ENCODE measurements at places on chromosomes 1 and 21.

DNA sequence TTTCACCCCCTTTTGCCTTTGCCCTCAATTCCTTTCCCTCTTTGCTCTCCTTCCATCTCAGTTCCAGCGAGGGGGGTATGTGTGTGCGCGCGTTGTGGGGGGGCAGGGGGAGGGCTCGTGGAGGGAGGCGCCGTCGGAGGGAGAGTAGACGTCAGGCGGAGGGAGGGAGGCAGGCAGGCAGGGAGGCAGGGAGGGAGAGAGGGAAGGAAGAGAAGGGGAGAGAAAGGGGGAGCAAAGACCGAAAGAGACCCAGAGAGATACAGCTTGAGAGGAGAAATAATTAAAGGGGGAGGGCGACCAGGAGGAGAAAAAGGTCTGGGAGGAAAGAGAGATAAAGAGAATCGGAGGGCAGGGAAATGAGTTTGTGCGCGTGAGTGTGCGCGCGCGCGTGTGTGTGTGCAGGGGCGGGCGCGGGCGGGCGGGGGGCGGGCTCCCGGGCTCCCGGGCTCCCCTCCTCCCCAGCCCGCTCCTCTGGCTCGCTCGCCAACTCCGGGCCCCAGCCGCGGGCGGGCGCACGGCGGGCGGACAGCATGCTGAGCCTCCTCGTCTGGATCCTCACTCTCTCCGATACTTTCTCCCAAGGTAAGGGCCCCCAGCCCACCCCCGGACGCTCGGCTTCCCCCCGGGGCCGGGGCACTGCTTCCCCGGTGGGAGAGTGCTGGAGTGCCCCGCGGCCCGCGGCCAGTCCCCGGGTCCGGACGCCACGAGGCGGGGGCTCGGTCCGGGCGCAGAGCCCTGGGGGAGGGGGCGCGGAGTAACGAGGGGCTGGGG is at the start of gene KIRREL1:
TSS of gene KIRREL1 (plus strand) at position 499 of the 771 bp plus-strand sequence. CDS start at position 531, 32 bp downstream.
- DNase-seq = peak; percentile 81

DNA sequence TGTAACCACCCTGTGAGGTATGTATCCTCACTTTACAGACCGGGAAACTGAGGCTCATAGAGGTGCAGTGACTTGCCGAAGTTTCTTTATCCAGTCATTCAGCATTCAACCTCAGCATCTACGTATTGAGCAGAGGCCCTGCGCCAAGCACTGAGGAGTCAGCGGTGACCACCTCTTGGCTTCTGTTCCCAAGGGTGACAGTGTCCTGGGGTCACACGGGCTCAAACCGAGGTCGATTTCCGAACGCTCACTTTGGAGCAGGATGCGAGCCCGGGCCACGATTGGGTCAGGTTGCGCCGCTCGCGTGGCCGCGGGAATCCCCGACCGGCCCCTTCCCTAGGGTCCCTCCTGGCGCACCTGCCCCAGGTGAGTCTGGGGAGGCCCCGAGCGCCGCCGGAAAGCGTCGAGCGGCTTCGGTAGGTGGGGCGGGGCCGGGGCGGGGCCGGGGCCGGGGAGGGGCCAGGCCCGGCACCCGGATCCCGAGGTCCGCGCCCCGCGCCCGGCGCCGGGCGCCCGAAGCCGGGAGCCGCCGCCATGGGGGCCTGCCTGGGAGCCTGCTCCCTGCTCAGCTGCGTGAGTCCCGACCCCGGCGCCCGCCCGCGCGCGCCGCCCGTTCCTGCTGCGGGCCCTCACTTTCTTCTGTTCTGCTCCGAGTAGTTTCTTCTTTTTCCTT is at the start of gene SERINC2:
TSS of gene SERINC2 (plus strand) at position 482 of the 673 bp plus-strand sequence. CDS start at position 535, 53 bp downstream.
- DNase-seq = no peak

DNA sequence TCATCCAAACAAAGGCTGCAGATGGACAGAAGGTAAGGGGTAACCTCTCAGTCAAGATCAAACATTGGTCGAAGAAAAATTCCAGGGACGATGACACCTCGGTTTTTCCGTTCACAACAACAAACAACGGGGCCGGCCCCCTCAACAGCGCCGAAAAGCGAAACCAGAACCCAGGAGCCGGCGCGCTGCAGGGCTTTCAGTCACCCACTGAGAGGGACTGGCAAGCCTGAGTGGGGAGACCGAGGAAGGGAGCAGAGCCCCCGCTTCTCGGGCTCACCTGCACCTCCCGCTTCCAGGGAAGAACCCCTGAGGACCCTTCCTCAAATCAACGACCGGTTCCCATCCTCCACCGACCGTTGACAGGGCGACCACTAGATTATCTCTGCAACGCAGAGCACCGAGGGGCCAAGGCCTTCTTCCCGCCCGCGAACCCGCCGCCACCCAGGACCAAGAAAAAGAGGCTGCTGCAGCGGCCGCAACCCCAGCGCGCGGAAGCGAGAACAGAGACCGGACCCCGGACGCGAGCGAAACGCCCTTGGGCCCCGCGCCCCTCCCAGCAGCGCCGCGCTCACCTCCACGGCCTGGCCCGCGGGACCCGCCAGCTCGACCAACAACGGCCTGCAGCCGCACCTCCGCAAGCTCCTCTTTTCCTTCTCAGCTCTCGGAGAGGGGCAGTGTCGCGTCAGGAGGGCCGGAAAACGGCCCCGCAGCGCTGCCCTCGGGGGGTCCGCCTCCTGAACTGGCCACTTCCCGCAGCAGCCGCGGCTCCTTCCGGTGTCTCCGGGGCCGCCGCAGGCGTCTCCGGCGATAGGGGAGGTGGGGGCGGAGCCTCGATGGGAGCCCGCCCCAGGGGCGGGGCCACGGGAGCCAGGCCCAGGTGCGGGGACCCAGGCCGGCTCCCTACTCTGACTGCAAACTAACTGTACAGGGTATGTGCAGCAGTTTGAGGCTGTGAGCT is at the start of gene USP33:
TSS of gene USP33 (minus strand) at position 782 of the 958 bp plus-strand sequence. CDS start 18,155 bp downstream, outside the sequence.
- peak; percentile 81 for DNase-seq

- peak; percentile 45 for DNase-seq
These were observed 47.7 kb upstream of the PPM1J start for GRCh38 chr1:112762541-112763500.

DNA sequence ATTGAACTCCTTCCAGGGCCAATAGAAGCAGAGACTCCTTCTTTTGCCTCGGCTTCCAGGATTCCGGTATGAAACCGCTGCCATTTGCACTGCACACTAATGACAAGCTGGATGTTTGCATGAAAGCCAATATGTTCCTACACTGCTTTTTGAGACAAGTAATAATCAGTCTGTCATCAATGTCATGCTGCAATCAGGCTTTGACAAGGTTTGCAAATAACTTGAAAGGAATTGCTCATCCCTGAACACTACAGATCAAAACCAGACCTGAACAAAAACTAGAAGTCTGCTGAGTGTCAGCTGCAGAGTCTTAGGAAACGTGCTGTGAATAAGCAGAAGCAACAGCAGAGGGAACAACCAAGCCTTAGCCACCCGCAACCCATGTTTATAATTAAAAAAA is 720.7 kb upstream of the CXADR start:
- DNase-seq = peak; percentile 41

DNA sequence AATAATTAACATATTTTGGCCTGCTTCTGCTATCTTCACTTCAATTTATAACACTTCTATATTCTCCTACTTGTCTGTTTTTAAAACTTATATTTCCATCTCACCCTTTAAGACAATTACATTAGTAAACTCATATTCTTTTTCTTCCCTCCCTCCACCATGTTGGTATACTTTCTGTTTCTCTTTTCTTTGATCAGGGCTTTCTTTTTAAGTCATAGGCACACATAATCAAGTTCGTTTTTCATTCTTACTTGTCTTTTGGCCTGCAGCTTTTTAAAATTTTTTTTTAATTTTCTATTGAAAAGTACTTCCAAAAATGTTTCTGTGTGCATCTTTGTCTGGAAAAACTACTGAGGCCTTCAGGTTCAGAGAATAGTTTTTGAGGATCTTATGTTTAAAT is 2.3 kb downstream of the PYHIN1 start:
- DNase-seq = no peak

DNA sequence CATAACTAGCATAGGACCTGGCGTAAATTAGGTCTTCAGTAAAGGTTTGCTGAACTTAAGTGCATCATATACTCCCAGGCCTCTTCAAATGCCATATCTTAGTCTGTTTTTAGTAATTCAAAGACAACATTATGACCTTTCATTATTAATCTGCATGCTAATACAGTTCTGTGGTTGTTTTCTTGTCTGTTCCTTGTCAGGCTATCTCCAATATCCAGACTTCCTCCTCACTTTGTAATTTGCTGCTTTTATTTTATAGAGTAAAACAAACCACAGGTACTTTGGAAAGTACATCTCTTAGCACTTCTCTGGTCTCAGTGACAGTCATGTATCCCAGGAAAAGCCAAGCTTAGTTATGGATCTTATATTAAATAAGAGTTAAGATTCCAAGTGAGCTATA is 65.1 kb upstream of the BMP8A start:
- no peak for DNase-seq

- no peak for DNase-seq
These were observed 993.0 kb upstream of the PRMT6 start for GRCh38 chr1:106063510-106063909.

GRCh38 chr1:4944072-4944471 is 289.7 kb downstream of the AJAP1 start:
- DNase-seq = no peak

DNA sequence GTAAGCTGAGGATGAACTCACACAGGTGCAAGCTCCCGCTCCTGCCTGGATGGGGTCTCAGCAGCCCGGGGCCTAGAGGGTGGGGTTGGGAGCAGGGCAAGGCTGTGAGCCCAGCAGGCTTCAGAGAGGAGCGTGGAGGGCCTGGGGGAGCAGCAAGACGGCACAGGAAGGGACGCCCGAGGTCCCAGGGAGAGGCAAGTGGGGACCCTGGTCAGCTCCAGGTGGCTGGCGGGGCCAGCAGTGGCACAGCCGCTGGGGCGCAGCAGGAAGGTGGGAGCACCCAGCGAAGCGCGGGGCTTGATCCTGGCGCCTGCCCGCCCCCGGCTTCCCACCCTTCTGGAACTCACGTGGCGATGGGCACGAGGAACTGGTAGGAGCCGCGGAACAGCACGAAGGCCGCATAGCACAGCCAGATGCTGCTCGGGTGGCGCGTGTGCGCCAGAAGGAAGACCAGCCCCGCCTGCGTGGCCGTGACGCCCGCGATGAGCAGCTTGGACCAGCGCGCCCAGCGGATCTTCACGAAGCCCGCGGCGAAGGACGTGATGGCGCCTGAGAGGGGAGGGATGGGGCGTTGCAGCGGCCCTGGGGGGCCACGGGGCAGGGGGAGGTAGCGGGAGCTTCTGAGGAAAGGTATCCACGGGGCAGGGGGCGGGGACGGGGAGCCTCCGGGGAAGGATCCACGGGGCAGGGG is 11.7 kb downstream of the SLC19A1 start:
- DNase-seq = no peak

DNA sequence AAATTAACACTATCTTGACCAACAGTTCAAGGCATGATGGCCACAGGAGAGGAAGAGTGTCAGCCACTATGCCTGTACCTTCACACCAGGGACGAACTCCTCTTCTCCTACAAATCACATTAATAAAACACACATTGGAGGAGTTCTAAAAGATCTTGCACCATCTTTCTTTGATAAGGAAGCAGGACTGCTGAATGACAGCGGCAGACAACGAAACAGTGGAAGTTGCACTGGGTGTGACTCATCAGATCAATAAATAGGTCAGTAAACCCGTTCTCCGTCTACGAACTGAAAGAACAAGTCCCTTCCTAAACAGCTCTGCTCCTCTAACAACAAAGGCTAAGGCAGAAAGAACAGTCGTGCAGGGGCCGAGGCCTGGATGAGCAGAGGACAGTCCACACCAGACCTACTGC is 23.1 kb downstream of the UBE2G2 start:
- no peak for DNase-seq

DNA sequence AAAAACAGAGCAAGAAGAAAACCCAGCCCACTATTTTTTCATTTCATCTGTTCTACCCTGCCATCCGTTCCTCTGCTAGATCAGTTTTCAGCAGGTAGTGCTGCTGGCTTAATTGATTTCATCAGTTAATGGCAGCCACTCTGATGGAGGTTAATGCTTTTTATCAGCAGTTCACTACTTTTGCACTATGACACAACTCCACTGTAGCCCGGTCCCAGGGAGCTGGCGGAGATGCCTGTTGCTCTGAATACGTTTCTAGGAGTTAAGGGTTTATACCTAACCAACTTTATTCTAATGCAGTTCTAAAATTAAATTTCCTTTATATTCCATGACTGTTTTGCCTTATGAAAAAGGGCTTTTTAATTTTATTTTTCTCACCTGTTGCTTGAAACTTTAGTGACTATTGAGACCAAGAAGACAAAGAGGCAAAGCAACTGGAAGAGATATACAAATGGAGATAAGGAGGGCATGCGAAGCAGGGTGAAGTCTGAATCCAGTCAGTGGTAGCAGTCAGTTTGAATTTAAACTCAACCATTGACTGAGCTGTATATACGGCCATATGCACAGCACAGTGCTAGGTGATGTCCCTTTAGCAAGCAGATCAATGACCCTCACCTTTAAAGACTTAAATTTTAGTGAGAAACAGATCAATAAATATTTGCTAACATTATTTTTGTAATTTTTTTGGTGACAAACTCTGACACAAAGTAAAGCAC is 477.9 kb downstream of the LMO4 start:
- no peak for DNase-seq

Measured in fibroblast of skin of abdomen (primary cell).